MG63 (cell line): ENCODE measurements at places on chromosomes 3 and 15. TPM values are rescaled to one million over a fixed set of nuclear protein-coding genes. Genes with fewer than 3 reads are reported as not detected.

- no peak for DNase-seq
Measured at GRCh38 chr15:77347197-77347596, 72.7 kb downstream of the PEAK1 start.

DNA sequence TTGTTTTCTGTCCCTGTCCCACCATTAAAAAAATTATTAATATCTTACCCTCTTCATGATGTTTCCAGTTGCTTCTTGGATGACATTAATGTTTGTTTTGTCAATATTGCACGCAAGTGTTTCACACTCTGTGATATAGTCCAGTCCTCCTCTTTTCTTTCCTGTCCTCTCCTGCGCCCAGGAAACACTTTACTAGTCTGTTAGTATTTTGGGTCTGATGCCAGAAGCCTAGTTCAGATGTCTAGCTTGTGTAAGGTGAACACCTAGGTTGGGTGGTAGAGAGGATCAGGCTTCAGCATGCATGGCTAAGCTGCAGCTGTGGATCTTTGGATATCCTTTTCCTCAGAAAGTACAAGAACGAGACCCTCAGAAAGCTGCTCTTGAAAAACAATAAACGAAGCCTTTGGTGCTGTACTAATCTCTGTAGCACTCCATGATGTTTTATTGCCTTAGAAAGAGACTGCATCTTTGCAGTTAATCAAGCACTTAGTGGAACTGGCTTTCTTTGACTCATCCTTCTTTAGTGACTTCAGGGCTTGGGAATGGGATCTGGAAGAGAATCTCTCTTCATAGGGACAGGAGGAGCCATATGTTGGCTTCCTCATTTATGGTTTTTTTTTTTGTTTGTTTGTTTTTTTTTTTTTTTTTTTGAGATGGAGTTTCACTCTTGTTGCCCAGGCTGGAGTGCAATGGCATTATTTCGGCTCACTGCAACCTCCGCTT lies 253.4 kb downstream of the LPP start:
- DNase-seq, result no peak

Gene PLA2G4B
- 0.20 TPM in 1 of 2 replicates, not detected in the other for total RNA-seq

Gene VIPR1
- not detected in 2 replicates for total RNA-seq
